ENCODE measurements at places on chromosomes 3 and 15.

- DNase-seq, result no peak
Observed at GRCh38 chr15:67093504-67093862, 28.1 kb downstream of the SMAD3 start.

GRCh38 chr3:99683465-99683864 is 45.1 kb downstream of the COL8A1 start:
- no peak for DNase-seq

DNA sequence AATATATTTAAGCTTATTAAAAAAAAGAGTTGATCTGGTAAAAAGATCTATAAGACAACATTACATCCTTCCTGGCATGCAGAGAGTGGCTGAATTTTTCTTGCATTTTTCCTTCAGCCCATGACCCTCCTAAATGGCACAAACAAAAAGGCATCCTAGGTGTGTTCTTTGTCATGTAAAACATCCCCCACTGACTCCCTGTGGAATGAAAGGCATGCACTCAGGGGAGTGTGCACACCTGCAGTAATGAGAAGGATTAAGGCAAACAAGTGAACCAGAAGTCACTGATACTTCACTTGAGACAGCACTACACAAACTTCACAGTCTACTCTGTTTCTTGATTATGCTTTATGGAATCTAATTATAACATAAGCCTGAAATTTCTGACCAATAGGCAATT is 195.0 kb downstream of the RBMS3 start:
- no peak for DNase-seq

DNA sequence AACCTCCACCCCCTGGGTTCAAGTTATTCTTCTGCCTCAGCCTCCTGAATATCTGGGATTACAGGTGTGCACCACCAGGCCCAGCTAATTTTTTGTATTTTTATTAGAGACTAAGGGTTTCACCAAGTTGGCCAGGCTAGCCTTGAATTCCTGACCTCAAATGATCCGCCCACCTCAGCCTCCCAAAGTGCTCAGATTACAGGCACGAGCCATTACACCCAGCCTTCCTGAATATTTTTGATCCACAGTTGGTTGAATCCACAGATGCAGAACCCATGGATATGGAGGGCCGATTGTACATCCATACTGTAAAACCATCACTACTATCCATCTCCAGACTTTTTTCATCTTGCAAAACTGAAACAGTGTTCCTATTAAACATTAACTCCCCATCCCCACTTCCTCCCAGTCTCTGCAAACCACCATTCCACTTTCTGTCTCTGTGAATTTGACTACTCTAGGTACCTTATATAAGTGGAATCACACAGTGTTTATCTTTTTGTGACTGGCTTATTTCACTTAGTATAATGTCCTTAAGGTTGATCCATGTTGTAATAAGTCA is 8.2 kb upstream of the TMEM62 start:
- no peak for DNase-seq

DNA sequence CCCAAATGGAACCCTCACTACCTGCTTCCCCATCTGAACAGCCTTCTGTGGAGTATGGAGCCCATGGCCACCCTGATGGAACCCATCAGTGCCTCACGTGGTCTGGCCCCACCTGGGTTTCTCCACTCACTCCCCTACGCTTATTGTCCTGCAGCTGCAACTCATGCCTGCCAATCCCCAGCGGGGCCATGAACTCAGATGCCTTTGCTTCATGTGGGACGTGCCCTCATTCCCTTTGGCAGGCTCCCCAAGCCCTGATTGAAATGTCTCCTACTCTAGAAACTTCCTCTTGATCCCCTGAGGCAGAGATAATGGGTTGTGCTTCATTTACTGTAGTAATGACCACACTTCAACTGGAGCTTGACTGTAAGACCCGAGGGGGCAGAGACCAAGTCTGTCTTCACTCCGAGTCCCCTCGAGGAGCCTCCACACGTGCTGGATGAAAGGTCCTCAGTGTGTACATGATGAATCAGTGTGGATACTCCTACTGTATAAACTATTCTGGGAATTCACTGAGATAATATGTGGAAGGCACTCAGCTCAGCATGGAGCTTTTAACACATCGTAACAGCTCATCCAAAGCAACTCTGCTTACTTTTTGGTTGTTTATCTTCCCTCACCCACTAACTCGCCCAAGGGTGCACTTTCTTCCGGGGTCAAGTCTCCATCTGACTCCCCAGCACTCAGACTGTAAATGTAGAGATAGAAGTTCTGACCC is 232.8 kb upstream of the BHLHE40 start:
- DNase-seq, result no peak

DNA sequence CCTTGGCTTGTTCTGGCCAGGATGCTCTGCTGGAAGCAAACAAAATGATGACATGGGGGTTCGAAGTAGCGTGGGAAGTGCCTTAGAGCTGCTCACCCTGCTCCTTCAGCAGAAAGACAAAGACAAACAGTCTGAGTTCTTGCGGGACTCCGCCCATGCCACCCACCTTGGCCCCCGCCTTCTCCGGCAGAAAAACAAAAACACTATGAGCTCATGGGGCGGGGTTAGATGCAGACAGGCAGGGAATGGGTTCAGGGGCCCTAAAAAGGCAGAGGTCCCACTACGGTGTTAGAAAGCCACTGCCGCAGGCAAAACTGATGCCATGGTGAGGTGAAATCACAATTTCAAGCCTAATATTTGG is 9.7 kb upstream of the NCKIPSD start:
- no peak for DNase-seq

DNA sequence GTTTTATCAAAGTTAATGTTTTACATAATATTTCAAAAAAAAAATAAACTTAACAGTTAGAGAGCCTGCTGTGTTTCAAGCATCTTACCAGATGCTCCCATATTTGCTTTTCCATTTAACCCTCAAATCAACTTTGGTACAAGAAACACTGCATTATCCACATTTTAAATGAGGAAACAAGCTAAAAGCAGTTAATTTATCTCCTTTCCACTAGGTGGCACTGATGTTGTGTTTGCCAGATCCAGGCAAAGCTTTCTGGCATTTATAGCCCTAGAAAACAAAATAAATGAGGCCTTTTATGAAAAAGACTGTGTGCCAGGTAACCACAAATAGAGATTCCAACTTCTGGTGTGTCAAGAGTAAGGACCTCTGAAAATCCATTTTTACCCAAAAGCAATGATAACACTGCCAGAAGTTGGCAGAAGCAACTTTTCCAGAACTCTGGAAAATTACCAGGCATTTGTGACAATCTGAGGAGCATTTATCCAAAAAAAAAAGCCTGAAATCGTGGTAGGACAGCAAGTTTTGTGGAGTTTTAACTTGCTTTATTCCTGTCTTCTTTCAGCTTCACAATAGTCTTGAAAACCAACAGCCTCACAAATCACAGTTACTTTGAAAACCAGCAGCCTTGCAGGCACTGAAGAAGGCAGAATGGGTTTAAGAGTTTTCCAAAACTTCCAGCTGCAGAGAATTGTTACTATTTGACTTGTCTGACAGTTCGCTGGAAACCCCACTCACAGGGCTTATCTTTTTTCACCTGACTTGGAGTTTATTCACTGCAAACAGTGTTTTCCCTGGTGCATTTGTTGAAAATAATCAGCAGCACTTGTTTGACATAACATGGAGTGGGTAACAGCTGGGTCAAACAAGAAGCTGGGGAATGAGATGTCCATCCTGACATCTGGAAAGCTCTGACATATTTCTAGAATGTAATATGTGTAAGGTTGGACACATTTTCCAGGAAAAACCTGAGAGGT is 9.2 kb downstream of the FAM162A start:
- peak; percentile 37 for DNase-seq

DNA sequence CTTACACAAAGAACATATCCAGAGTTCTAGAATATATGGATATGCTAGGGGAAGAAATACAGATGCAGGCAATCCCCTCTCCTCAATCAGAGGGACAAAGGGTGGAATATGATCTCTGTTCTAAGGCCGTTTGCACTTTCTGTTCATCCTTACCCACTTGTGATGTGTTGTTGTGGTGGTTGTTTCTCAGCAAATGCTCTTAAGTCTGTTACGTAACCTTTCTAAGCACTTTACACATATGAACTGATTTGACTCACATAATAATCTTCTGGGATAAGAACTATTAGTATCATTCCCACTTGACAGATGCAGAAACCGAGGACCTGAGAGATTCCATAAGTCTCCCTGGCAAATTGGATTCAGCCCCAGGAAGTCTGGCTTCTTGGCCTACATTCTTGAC is 40.5 kb downstream of the NGRN start:
- DNase-seq, result no peak

DNA sequence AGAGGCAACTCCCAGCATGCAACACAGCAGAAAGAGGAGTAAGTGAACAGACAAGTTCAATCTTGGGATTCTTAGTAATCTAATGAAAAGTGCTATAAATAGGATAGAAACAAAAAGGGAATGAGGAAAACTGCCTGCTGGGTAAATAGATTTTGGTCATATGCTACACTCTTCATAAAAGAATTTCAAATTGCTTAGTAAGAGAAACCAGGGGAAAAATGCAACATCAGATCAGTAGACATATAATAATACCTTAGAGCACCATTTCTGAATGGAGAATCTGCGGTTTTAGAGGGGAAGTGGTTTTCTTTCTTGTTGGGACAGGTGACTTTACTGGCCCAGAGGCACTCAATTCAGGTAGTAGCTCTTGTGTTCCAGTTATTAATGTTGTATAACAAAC is 13.4 kb upstream of the TBC1D5 start:
- DNase-seq, result no peak

GRCh38 chr3:42702066-42702951 is at the start of gene HHATL:
Gene HHATL (minus strand): TSS chr3:42702798. CDS start chr3:42700826, 1,972 bp downstream.
- DNase-seq, result no peak

DNA sequence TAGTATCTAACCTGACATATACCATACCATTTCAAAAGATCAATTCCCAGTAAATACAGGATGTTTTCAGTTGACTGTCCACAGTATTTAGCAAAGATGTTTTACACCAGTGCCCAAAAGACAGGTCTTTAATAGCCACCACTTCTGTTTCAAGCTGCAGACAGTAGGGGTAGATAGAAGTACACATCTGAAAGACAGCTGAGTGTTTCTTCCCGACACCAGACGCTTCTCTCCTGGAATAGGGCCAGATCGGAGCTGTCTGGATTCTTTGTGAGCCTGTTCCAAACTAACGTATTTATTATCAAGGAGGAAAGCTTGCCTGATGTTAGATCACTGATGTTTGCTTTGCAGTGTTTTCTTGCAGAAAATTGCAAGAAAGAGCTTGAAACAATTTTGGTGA is 136.1 kb upstream of the RBMS3 start:
- no peak for DNase-seq

GRCh38 chr3:66115858-66116654 is 77.3 kb upstream of the MAGI1 start:
- no peak for DNase-seq

DNA sequence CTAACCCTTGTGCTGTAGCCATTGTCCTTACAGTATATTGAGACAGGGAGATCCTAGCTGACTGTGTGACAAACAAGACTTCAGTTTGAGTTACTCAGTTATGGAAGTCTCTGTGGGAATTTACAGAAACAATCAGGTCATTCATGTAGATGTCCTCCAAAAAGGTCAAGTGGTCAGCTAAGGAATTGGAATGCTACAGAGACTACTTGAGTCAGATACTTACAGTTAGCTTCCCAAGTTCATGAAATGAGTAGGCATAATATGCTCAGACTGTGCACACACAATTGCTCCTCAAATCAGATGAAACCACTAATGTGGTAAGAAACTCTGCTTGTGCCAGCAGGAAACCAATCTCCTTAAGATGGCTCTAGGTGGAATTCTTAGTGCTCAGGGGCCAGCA is 985.7 kb downstream of the NSUN3 start:
- no peak for DNase-seq

- DNase-seq, result no peak
Observed at GRCh38 chr15:58805095-58805494, 34.0 kb downstream of the MINDY2 start.

GRCh38 chr15:51550841-51551240 is 71.7 kb downstream of the DMXL2 start:
- no peak for DNase-seq

DNA sequence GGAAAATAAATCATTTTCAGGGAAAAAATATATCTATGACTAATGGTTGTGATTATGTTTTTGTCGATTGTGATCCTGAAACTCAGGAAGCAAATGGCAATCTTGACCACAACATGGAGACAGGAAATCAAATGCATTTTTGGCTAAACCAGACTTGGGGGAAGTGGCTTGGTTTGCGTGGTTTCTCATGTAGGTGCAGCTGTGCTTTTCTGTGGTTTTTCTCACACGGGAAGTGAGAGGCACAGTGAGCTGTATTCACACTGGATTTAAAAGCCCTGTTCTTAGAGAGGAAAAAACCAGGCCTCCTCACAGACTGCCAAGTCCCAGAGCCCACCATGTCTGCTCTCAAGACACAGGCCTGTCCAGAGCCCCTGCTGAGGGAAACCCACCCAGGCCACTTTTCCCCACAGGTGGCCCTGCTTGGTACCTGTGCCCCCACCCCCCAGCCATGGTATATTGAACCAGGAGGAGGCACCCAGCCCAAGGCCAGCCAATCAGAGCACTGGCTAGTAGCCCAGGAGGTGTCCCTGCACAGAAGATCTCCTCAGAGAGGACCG is 46.1 kb downstream of the BTD start:
- no peak for DNase-seq

DNA sequence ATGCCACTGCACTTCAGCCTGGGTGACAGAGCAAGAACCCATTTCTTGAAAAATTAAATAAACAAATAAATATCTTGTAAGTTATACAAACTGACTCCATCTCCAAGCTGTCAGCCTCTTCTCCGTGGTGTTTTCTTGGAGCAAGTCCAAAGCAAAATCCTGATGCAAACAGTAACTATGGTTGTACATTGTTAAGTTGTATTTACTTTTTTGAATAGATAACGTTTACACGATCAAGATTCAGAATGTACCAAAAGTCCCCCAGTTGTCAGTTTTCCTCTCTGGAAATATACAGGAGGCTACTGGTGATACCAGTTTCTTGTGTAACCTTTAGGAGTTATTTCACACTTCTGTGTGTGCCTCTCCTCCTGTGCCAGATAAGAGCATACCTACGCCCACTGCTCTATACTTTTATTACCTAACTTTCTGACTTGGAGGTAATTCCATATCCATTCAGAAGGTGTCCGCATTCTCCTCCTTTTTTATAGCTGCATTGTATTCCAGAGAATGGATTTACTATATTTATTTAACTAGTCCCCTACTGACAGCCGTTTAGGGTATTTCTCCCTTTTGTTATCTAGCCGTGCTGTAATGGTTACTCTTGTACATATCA is 14.2 kb downstream of the CMTM7 start:
- DNase-seq, result peak; percentile 59

GRCh38 chr15:67087507-67088172 is 22.2 kb downstream of the SMAD3 start:
- DNase-seq, result no peak

- peak; percentile 82 for DNase-seq
Observed at GRCh38 chr3:11236588-11237461, 35.4 kb upstream of the ATG7 start.
